ENCODE measurements at places on chromosomes 7 and 10. TPM values are rescaled to one million over a fixed set of nuclear protein-coding genes. Genes with fewer than 3 reads are reported as not detected.

MSMB gene
- 7.4 TPM for total RNA-seq

OSBPL3 gene
- 136 TPM for total RNA-seq

CYP3A4 gene
- not detected for total RNA-seq

PGAM2 gene
- not detected for total RNA-seq

TMEM229A gene
- total RNA-seq, result not detected

HEPACAM2 gene
- not detected for total RNA-seq

SLC29A4 gene
- 1.9 TPM for total RNA-seq

LRRN3 gene
- total RNA-seq, result not detected

HDAC9 gene
- 159 TPM for total RNA-seq

AHCYL2 gene
- 66.4 TPM for total RNA-seq

OR6V1 gene
- not detected for total RNA-seq

MDFIC gene
- total RNA-seq, result 12.5 TPM

- H3K27me3 ChIP-seq, result no peaks in the 10 kb centered on the region
- no peak for DNase-seq
These were observed 810.7 kb upstream of the AUTS2 start for GRCh38 chr7:68787566-68787965.

- H3K4me1 ChIP-seq, result peaks cover 9% of the 10 kb centered on the region
- H3K27me3 ChIP-seq, result peaks cover 15% of the 10 kb centered on the region
- peak overlapping the region; percentile 0 for H3K27ac ChIP-seq
These were observed 29.4 kb upstream of the TNRC18 start for GRCh38 chr7:5452937-5453540.

DNA sequence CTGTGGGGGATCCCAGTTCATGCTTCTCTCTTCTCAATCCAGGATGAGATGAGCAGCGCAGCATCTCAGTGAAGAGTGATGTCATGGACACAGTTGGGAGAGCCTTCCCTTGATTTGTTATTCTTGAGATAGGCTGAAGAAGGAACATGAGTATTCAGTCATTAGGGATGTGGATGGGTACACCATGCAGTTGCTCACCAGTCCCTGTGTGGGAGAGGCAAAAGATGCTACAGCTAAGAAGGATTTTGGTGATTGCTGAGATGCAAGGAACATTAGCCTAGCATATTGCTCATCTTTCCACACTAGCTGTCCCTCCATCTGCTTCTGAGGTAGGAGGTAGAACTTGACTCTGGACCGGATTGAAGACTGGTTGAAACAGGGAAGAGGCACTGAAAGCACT is 179.6 kb downstream of the GALNT17 start:
- DNase-seq, result no peak
- no peaks in the 10 kb centered on the region for H3K4me1 ChIP-seq
- no peaks in the 10 kb centered on the region for H3K27me3 ChIP-seq
- no peaks in the 10 kb centered on the region for H3K36me3 ChIP-seq
- H3K4me3 ChIP-seq, result no peak overlapping the region

DNA sequence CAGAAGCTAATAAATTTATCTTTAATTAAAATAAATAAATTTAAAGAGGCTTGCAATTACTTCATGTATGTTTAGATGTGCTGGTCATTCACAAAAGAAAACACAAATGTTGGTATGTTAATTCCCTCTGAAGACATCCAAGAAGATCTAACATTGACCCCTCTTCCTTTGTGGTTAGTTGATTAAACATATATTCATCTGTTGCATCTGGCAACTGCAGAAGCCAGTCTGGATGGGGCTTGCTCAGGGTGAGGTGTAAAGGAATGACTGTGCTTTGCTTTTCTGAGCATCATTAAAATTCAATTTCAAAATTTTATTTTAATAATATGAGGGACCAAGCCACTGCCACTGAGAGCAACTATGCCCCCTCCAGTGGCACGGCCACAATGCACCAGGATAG is 36.4 kb upstream of the FERD3L start:
- H3K27me3 ChIP-seq, result no peaks in the 10 kb centered on the region
- H3K4me3 ChIP-seq, result no peak overlapping the region
- no peak for DNase-seq
- H3K4me1 ChIP-seq, result no peaks in the 10 kb centered on the region

GRCh38 chr7:50449501-50449880 is 659 bp downstream of the FIGNL1 start:
- H3K4me3 ChIP-seq, result peak overlapping the region; percentile 99
- peaks cover 33% of the 10 kb centered on the region for H3K36me3 ChIP-seq
- peaks cover 13% of the 10 kb centered on the region for H3K27me3 ChIP-seq
- H3K27ac ChIP-seq, result peak overlapping the region; percentile 88
- no peak for DNase-seq

DNA sequence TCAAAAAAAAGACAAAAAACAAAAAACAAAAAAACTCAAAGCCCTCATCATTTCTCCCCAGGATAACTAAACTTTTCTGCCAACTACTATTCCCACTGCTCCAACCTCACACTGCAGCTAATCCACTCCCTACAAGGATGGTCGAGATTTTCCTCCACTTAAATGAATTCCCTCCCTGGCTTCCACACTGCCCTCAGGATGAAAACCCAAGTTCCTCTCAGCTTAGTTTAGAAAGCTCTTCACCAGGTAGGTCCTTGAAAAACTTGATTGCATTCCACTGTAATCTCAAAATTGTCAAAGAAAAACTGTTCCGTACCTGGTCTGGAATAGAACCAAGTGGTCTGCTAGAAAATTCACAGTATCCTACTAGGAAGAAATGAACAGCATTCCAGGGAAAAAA is 294.3 kb upstream of the KLF14 start:
- no peak overlapping the region for H3K27ac ChIP-seq
- H3K27me3 ChIP-seq, result no peaks in the 10 kb centered on the region
- H3K4me3 ChIP-seq, result no peak overlapping the region
- H3K4me1 ChIP-seq, result peaks cover 13% of the 10 kb centered on the region
- H3K36me3 ChIP-seq, result no peaks in the 10 kb centered on the region

DNA sequence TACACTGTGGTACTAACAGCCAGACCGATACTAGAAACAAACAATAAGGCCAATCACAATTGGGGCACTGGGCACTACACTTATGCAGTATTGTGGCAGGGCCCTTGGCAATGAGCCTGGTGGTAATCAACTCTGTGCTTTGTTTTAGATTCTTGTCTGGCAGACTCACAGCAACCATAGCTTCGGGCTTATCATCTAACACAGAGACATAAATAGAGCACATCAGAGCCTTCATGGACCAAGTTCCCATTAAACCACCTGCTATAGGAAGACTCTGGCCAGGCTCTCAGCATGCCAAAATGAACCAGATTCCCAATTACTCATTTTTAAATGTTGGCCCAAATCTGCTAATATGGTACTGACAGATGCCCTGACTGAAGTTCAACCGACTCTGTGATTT is 218.6 kb downstream of the DGKI start:
- H3K4me3 ChIP-seq, result no peak overlapping the region
- H3K36me3 ChIP-seq, result no peaks in the 10 kb centered on the region
- no peak for DNase-seq
- peaks cover 37% of the 10 kb centered on the region for H3K27me3 ChIP-seq

DNA sequence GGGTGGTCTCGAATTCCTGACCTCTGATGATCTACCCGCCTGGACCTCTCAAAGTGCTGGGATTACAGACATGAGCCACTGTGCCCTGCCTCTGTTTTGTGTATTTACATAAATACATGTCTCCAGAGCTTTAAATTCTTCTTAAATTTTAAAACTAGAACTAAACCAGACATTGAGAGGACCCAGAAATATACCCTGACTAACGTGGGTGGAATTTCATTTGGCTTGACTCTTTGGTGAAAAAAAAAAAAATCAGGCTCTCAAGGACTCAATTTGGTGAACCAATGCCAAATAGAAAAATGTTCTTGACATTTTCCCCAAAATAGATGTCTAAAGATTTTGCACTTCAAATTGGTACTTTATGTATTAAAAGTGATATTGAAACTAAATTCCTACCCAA is 16.6 kb upstream of the FAS start:
- peaks cover 5% of the 10 kb centered on the region for H3K36me3 ChIP-seq
- H3K4me1 ChIP-seq, result peaks cover 22% of the 10 kb centered on the region
- DNase-seq, result no peak
- no peak overlapping the region for H3K4me3 ChIP-seq
- H3K27me3 ChIP-seq, result no peaks in the 10 kb centered on the region

- H3K4me1 ChIP-seq, result no peaks in the 10 kb centered on the region
- H3K4me3 ChIP-seq, result no peak overlapping the region
- no peak overlapping the region for H3K27ac ChIP-seq
- no peaks in the 10 kb centered on the region for H3K36me3 ChIP-seq
- no peak for DNase-seq
These were observed 975.8 kb upstream of the AUTS2 start for GRCh38 chr7:68622500-68622899.

DNA sequence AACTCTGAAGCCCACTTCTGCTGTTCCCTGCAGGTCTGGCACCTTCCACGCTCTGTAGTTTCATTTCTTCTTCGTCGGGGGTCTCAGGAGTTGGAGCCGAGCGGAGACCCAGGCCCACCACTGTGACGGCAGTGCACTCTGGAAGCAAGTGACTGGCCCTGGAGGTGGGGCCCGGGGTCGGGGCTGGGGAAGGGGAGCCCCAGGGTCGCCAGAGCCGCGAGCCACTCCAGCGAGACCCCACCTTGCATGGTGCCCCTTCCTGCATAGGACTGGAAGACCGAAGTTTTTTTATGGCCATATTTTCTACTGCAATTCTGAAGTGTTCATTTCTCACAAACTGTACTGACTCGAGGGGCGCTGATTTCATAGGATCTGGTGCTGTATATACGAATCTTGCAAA is 172.8 kb downstream of the CCDC3 start:
- H3K36me3 ChIP-seq, result no peaks in the 10 kb centered on the region
- no peak for DNase-seq
- H3K27ac ChIP-seq, result no peak overlapping the region
- H3K27me3 ChIP-seq, result peaks cover 98% of the 10 kb centered on the region
- H3K4me1 ChIP-seq, result no peaks in the 10 kb centered on the region

Data from Calu3 (cell line).